ENCODE measurements at places on chromosomes 16 and 17.

DNA sequence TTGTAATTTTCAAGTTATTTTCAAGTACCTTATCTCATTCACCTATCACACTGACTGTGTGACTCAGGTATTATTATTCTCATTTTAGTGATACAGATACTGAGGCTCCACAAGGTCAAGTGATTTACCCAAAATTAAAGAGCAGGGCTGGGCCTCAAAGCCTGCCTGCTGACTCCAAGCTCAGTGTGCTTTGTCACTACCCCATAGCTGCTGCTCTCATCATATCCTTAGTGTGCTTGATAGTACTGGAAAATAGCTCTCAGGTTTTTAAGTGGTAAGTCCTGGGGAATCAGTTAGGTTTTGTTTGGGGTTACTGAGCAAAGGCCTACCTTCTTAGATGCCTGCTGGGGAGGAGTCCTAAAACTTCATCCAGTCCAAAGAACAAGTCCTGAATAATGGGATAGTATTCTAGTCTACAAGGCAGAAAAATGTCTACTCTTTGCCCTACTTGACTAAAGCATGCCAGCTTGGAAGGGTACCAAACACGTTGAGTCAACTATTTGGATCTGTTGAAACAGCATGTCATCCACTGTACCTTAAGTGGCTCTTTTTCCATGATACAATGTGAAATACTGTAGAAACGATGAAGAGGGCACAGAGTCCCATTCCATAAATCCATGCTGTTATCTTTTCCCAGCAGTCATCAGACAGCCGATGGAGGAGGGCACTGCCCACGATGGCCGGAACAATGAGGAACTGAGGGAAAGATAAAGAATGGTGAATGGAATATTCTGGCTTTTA, 10.7 kb downstream of the MMD start:
- no peak for DNase-seq

DNA sequence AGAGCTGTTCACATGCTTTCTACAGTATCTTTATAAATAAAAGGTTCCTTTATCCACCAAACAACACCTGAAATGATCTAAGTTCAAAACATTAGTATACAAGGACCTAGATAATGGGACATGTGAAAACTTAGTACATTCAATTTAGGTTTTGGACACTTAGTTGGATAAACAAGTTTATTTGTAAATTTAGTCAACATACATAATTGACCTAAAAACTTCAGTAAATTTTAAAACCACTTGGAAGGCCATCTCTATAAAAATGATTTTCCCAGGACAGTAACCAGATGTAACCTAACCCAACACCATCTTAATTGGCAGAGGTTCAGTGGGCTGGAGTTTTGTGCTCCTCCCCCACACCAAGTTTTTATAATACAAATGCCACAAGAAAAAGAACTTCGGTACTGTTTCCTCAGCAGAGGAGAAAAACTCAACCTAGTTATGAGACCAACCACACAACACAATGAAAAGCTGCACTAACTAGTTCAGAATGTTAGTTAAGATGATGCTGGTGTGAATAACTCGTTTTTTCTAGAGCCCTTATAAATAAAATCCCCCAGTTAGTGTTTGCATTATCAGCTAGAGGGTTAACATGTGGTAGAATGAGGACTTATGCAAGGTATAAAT, 7.2 kb upstream of the UNK start:
- no peak for DNase-seq

GRCh38 chr16:10178080-10178479, 4.1 kb downstream of the GRIN2A start:
- DNase-seq = no peak

DNA sequence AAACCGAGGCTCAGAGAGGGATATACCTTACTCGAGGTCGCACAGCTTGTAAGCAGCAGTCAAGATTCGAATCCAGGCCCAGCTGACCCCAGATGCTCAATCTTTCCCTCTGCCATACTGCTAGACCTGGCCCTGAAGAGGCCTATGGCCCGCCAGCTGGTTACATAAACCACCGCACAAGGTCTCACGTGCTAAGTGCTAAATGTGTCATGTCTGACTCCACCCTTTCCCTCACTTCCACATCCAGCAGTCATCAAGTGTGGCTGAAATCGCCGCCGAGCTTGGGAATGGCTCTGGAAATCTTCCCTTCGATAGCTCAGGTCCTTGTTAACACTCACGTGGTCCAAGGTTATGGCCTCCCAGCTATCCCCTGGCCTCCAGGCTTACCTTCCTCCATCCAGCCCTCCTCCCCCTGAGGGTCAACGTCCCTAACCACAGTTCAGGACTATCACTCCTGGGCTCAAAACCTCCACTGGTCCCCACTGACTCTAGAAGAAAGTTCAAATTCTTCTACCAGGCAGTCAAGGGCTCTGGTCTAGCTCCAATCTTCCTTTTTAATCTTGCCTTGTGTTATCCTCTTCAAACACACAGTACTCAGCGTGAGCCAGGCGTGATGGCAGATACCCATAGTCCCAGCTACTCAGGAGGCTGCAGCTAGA, 3.5 kb downstream of the ZBTB4 start:
- DNase-seq = no peak

- no peak for DNase-seq
These were observed 97.4 kb downstream of the MARF1 start for GRCh38 chr16:15545544-15545943.

GRCh38 chr17:73645050-73645871, 1.0 kb upstream of the SDK2 start:
- DNase-seq = peak; percentile 5

- no peak for DNase-seq
These were observed 22.6 kb downstream of the NTAN1 start for GRCh38 chr16:15033309-15033707.

DNA sequence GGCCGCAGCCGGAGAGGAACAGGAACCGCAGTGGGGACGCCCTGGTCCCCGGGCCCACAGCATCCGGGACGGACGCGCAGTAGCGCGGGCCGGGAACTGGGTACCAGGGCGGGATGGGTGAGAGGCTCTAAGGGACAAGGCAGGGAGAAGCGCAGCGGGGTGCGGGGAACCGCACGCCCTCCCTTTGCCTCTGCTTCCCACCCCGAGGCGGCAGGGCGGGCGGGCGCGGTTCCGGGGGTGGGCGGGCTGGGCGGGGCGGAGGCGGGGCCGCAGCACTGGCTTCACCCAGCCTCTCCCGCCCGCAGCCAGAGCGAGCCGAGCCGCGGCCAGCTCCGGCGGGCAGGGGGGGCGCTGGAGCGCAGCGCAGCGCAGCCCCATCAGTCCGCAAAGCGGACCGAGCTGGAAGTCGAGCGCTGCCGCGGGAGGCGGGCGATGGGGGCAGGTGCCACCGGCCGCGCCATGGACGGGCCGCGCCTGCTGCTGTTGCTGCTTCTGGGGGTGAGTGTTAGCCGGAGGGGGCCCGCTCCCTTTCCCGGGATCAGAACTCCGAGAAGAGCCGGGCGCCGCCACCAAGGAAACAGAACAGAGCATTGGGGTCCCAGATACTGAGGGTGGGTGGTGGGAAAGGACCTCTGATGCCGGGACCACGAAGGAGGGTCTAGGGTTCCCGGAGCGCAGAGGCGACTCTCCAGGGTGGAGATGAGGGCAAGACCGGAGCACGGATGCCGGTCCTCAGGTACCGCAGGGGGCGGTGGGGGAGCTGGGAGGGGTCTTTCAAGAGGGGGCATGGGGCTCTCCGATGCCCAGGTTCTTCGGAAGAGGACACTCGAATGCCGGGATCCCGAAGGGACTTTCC, at the start of gene NGFR:
TSS of gene NGFR (plus strand) at position 308 of the 856 bp plus-strand sequence. CDS start at position 433, 125 bp downstream.
- DNase-seq = no peak

DNA sequence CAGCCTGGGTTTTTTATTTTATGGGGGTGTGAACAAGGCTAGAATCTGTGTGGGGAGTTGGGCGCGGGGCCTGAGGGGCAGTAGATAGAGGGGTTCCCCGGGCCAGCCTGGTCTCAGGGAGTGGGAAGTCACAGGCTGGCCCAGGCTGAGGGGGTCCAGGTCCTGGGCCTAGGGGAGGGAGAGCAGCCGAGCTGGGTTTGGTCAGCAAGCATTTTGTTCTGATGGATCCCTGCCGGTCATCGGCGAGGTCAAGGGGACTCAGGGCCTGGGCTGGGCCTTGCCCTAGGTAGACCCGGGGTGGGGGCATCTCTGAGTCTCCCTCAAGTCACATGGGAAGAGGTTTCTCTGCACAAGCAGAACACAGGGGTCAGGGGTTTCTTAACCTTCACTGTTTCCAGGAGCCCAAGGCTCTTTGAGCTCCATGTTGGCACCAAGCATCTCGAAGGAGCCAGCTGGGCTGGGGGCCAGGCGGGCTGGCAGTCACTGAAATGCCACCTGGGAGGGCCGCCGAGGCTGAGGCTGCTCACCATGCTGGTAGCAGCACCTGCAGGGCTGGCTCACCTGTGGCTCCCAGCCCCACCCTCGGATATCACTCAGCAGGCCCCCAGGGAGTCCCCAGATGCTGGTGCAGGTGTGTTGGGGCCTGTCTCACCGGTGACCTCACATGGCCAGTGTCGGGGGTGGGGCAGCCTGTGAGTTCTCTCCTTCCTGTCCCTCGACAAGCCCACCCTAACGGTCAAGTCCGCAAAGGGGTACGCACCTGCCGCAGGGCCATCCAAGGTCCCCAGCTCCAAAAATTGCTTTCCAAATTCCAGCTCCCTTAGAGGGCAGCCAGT, 41.0 kb downstream of the SLC7A5 start:
- no peak for DNase-seq

GRCh38 chr16:10232757-10233156, 50.5 kb upstream of the GRIN2A start:
- DNase-seq = no peak

DNA sequence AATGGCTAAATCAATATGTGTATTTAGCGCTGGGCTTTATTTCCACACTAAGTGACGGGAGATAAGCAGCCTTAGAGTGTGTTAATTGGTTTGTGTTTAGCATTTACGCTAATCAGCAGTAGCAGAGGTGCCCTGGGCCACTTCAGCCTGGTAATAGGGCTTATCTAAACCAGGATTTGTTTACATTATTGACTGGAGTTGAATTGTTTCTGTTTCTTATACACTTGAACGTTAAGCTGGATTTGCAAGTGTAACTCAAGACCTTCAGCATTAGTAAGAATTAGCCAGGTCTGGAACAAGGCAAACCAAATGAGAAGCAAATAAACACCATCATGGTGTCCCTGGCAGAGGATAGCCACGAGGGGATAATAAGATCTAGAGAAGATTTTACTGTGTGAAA, 313.6 kb downstream of the HS3ST4 start:
- DNase-seq = no peak

- DNase-seq = no peak
These were observed 273.2 kb downstream of the RBFOX1 start for GRCh38 chr16:7605812-7606211.

DNA sequence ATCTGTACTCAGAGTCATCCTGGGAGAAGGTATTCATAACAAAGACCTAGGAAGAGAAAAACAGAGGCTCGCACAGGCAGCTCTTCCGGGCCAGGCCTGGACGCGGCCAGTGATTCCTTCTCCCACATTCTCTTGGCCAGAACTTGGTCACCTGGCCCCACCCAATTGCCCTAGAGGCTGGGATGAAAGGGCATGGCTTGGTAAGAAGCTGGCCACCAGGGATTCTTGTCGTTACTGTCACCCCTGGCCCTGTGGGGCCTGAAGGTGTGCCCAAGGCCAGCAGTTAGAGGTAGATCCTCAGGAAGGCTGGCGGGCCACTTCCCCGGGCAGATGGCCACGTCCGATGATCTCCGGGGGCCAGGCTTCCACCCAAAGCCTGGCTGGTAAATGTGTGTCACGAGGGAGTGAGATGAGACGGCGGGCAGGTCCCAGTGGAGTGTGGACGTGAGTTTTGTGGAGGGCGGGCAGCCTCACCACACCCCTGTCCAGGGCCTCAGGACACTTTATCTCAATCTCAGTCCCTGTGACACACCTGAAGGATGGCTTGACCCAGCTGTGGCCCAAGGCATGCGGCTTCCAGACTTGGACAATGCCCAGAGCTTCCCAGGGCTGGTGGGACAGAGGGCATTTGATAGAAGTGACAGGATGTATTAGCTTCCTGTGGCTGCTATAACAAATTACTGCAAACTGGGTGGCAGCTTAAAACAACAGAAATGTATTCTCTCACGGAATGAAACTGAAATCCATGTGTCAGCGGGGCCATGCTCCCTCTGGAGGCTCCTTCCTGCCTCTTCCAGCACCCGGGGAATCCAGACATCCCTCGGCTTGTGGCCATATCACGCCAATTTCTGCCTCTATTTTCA, 66.3 kb upstream of the GSE1 start:
- DNase-seq = no peak

GRCh38 chr16:17773698-17774101, 302.9 kb upstream of the XYLT1 start:
- peak; percentile 83 for DNase-seq

- DNase-seq = no peak
These were observed 149.5 kb upstream of the HS3ST4 start for GRCh38 chr16:25542306-25542705.

DNA sequence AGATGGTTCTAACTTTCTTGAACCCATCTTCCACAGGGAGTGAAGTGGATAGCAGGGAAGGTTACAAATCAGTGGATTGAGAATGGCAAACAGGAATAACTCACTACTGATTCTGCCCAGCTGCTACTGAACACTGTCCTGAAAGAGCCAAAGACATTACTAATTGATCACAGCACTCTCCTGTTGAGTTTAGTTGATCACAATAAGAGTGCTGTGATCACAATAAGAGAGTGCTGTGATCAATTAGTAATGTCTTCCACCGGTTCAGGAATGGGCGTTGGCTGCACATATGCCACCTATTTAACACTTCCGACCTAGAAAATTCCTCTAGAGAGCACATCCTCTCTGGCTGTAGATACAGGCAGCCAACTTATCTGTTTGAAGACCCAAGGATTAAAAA, 11.4 kb downstream of the CFAP97D1 start:
- DNase-seq = peak; percentile 45

GRCh38 chr17:3647769-3648555, 11.4 kb downstream of the CTNS start:
- peak; percentile 48 for DNase-seq

- DNase-seq = no peak
These were observed 31.3 kb downstream of the KDM8 start for GRCh38 chr16:27234603-27235002.

- DNase-seq = no peak
These were observed 18.9 kb downstream of the ADGRG1 start for GRCh38 chr16:57647136-57647875.

DNA sequence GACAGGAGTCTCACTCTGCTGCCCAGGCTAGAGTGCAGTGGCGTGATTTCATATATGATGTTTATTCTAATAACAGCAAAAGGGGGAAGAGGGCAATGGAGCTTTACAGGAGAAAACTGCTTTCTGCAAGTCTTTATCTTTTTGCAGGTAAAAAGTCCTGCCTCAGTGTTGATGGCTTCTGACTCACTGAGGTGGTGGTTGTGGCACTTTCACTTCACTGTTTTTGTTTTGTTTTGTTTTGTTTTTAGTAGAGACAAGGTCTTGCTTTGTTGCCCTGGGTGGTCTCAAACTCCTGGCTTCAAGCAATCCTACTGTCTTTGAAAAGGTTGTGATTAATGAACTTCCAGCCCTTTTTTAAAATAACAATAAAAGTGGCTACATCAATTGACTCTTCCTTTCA, 68.0 kb upstream of the TBC1D3K start:
- DNase-seq = no peak

GRCh38 chr16:70689035-70689969, 3.4 kb upstream of the MTSS2 start:
- no peak for DNase-seq

- DNase-seq = peak; percentile 84
These were observed 6.7 kb downstream of the HS3ST3B1 start for GRCh38 chr17:14307560-14308024.

All from astrocyte of the spinal cord (primary cell).